ENCODE measurements at places on chromosomes 4 and X.

DNA sequence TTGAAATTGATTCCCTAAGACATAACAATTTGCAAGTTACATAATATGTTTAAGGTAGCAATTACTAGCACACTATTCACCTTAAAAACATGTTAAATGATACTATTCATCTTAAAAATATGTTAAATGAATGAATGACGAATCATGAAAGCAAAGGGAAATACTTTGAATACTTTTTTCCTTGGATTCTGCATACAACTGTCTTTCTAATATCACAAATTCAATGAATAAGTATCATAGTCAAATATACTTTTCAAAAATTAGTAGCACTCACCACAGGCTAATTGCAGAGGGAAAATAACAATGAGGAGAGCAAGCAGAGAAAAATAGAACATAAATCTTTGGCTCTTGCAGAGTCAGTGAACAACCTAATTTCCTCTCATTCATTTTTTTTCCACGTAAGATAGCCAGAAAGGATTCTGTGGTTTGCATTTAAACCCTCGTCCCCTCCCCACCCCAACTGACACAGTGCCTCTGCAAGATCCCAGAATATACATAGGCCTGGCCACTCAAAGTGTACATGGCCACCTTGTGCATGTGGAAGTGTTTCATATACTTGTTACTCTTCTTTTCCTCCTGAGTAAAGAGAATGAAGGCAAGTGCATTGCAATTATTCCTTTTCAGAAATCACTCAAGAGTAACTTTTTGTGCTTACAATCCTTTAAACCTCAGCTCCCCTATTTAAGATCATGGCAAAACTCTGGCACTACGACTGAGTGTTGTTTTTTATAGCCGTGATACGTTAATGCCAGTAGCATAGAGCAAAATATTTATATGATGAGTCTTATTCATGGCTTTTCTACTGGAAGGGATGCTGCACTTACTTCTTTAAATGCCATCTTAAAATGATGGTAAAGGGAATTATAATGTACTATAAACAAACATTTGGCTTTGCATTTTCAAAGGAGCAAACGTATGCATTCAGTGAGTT, 236.4 kb downstream of the PDGFC start:
- H3K27me3 ChIP-seq: no peaks in the 10 kb centered on the region
- H3K36me3 ChIP-seq: no peaks in the 10 kb centered on the region
- no peaks in the 10 kb centered on the region for H3K4me1 ChIP-seq
- no peak overlapping the region for H3K4me3 ChIP-seq

DNA sequence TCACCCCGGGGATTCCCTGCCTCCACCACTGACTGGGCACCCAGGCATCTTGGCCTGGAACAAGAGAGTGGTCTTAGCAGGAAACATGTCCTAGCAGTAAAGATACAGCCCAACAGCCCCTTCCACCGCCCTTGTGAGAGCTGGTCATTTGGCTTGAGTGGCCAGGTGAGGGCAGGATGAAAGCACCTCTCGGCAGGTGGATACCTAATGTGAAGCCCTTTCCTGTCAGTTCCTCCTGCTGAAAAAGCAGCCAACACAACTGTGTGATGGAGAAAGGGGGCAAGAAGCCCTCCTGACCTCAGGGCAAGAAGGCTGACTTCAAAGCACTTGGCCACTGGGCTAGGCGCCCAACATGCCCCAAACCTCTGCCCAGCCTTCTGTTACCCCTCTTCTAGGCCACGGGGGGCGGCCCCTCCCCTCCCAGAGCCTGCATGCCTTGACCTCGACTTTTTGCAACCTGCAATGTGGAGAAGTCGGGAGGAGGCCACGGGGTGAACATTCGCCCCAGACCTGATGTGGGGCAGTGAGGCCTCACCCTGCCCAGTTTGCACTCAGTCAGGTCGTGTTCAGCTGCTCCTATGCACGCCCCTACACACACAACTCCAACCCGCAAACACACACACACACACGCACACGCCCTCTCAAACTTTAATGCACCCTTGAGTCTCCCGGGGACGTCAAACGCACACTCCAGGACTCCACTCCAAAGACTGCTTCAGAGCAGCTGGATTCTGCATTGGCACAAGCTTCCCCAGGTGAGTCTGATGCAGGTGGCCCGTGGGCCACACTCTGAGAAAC, 1.1 kb downstream of the LGI2 start:
- H3K27ac ChIP-seq: no peak overlapping the region
- DNase-seq: no peak
- H3K4me3 ChIP-seq: no peak overlapping the region
- peaks cover 54% of the 10 kb centered on the region for H3K27me3 ChIP-seq
- no peaks in the 10 kb centered on the region for H3K36me3 ChIP-seq
- no peaks in the 10 kb centered on the region for H3K4me1 ChIP-seq

DNA sequence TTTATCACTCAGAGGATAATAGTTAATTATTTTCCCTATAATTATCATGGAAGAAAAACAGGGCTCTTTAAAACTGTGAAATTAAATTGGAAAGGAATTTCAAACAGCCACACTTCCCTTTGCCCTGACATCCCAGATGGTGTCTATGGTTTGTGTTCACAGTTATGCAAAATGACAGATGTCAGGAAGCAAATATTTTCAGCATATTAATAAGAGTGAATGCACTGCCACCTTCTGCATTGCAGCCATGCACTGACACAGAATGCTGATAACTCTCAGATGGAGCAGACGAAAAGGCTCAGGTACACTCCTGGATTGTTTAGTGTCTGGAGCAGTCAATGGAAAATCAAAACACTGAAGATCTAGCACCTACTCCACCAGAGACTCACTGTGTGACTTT, 57.6 kb downstream of the RWDD4 start:
- H3K27ac ChIP-seq: no peak overlapping the region
- H3K4me3 ChIP-seq: no peak overlapping the region
- no peak for DNase-seq
- no peaks in the 10 kb centered on the region for H3K36me3 ChIP-seq

- no peaks in the 10 kb centered on the region for H3K4me1 ChIP-seq
- no peaks in the 10 kb centered on the region for H3K36me3 ChIP-seq
- no peak overlapping the region for H3K27ac ChIP-seq
- no peak for DNase-seq
- peaks cover 28% of the 10 kb centered on the region for H3K27me3 ChIP-seq
Observed at GRCh38 chr4:42123071-42123644, 29.3 kb downstream of the BEND4 start.

- DNase-seq: no peak
- H3K36me3 ChIP-seq: no peaks in the 10 kb centered on the region
- no peak overlapping the region for H3K4me3 ChIP-seq
- peaks cover 25% of the 10 kb centered on the region for H3K4me1 ChIP-seq
- H3K27me3 ChIP-seq: no peaks in the 10 kb centered on the region
Observed at GRCh38 chr4:30719454-30720020, 632 bp upstream of the PCDH7 start.

DNA sequence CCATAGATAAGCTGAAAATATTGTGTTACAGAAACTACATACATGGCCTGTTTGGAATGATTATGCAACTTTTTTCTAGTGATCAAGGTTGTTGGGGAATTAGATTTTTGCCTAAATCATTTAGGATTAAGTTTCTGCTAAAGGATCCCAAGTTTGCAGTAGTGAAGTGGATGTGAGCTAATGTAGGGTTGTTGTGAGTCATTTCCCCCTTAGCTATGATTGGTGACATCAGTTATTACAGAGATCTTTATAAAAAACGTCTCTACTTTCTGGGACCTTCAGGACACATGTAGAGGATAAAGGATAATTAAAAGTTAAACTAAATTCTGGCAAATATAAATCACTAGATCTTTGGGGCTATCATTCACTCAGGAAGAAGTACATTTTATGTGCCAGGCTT, 133.3 kb downstream of the GATB start:
- no peaks in the 10 kb centered on the region for H3K4me1 ChIP-seq
- DNase-seq: no peak
- no peaks in the 10 kb centered on the region for H3K36me3 ChIP-seq
- no peak overlapping the region for H3K27ac ChIP-seq

GRCh38 chrX:30373479-30373878, 64.3 kb upstream of the NR0B1 start:
- no peak overlapping the region for H3K4me3 ChIP-seq
- no peak for DNase-seq
- no peaks in the 10 kb centered on the region for H3K27me3 ChIP-seq
- H3K27ac ChIP-seq: no peak overlapping the region
- no peaks in the 10 kb centered on the region for H3K4me1 ChIP-seq
- H3K36me3 ChIP-seq: no peaks in the 10 kb centered on the region

- DNase-seq: no peak
- H3K36me3 ChIP-seq: no peaks in the 10 kb centered on the region
- H3K27me3 ChIP-seq: peaks cover 5% of the 10 kb centered on the region
- no peak overlapping the region for H3K4me3 ChIP-seq
- no peak overlapping the region for H3K27ac ChIP-seq
- no peaks in the 10 kb centered on the region for H3K4me1 ChIP-seq
Observed at GRCh38 chr4:174216799-174217272, 66.6 kb downstream of the FBXO8 start.

DNA sequence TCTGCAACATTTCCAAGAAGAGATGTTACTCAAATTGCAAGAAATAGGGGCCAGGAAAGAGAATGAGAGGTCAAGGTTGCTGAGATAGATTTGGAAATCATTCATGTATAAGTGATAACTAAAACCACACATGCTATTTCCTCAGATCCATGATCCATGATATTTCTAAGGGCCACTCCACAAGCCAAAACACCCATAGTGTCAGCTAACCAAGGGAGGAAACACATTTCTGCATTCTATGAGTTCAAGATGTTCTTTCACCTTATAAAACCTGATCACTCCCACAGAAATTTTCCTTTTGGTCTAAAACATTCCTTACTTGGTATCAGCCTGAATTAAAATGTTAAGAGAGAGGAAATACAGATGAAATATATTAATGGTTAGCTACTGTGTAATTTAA, 47.2 kb downstream of the TBCK start:
- no peak overlapping the region for H3K4me3 ChIP-seq
- DNase-seq: no peak
- H3K36me3 ChIP-seq: no peaks in the 10 kb centered on the region
- no peaks in the 10 kb centered on the region for H3K27me3 ChIP-seq
- peaks cover 5% of the 10 kb centered on the region for H3K4me1 ChIP-seq

DNA sequence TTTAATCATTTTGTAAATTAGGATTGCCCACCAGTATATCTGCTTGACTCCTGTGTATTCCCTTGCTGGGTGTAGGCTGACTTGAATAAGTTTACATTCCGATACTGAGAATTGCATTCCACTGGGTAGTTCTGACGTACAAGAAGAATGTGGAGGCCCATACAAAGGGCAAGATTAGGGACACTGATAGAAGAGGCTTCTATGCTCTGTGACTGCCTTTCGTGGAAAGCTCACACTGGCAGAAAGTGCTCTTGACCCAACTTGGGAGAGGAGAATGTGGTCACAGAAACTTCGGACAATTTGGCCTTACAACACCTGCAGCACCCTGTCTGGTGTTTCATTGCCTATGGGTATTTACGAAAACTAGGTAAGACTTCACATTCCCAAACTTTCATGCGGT, 126.3 kb downstream of the RAPGEF2 start:
- peaks cover 4% of the 10 kb centered on the region for H3K4me1 ChIP-seq
- no peak for DNase-seq
- no peaks in the 10 kb centered on the region for H3K27me3 ChIP-seq
- H3K36me3 ChIP-seq: no peaks in the 10 kb centered on the region

DNA sequence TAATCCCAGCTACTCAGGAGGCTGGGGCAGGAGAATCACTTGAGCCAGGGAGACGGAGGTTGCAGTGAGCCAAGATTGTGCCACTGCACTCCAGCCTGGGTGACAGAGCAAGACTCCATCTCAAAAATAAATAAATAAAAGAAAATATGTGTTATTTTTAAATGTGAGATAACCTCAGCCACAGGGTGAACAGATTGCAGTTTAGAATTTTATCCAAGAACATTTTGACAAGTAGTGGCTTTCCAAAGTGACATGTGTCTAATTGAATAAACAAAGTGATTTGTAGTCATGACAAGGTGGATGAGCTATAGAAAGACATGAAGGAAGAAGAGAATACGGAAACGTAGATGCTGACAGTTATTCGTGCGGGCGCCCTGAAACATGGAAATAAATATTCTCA, 176.1 kb downstream of the DCTD start:
- no peak overlapping the region for H3K27ac ChIP-seq
- H3K27me3 ChIP-seq: peaks cover 15% of the 10 kb centered on the region
- no peak for DNase-seq
- no peak overlapping the region for H3K4me3 ChIP-seq
- no peaks in the 10 kb centered on the region for H3K4me1 ChIP-seq

DNA sequence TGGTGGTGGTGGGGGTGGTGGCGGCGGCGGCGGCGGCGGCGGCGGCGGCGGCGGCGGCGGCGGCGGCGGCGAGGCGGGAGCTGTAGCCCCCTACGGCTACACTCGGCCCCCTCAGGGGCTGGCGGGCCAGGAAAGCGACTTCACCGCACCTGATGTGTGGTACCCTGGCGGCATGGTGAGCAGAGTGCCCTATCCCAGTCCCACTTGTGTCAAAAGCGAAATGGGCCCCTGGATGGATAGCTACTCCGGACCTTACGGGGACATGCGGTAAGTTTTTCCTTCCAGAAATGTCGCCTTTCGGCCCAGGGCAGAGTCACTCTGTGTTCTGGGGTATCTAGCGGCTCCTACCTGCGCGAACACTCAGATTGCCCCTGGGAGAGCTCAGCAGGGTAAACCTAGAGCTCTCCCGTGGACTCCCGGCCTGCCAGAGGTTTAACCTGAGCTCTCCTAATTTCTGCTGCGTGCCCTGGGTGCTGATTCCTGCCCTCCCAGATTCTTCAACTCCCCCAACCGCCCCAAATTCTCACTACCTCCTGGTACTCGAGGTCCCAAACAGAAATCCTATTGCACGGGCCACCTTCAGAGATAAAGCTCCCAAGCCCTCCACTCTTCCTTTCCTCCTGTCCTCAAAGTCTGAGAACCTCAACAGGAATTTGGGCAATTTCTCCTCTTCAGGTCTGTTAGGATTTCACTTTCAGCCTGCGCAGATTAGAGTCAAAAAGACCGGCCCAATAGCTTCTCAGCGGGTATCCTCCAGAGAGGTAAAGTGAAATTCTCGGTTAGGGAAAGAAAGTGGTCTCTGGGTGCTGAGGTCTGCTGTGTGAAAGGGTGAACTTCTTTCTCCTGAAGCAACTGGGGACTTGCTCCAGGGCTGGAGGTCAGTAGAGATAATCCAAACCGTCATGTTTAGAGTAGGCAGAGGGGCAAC, 2.9 kb downstream of the AR start:
- no peak overlapping the region for H3K27ac ChIP-seq
- H3K27me3 ChIP-seq: no peaks in the 10 kb centered on the region
- no peak overlapping the region for H3K4me3 ChIP-seq
- H3K4me1 ChIP-seq: no peaks in the 10 kb centered on the region
- H3K36me3 ChIP-seq: no peaks in the 10 kb centered on the region

DNA sequence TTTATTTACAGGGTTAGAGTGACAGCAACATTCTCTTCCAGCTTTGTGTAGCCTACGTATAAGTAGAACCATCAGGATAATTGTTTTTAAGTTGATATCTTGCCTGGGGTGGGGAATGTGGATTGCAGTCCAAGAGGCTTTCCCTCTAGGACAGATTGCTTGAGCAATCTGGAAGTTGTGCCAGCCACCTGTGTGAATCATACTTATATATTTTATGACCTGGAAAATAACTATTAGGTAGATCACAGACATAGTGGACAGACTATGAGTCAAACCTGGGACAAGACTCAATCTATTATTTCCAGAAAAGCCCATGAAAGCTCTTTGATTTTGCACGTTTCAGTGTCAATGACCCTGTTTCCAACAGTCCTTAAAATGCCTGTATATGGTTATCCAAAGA, 98.9 kb downstream of the TLL1 start:
- H3K4me3 ChIP-seq: no peak overlapping the region
- H3K36me3 ChIP-seq: no peaks in the 10 kb centered on the region
- H3K27me3 ChIP-seq: no peaks in the 10 kb centered on the region
- DNase-seq: no peak
- peaks cover 21% of the 10 kb centered on the region for H3K4me1 ChIP-seq

Measured in HCT116 (cell line).